ENCODE measurements at places on chromosomes 3 and 15.

GRCh38 chr3:188972310-188972709 lies 199.5 kb upstream of the TPRG1 start:
- no peak for DNase-seq

DNA sequence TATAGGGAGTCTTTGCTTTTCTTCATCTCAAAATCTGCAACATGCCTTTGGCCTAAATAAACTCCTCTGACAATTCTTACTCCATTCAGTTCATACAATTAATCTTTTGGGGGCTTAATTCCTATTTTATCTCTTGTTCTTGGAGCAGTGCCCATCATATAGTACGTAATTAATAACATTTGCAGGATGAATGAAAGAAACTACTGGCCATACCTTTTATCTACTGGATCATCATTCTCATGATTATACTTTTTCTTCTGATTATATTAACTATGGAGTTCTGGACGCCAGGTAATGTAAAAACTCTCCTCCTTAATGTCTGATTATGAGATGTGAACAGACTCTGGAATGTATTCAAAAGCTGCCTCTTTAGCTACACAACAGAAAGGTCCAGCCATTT lies 46.5 kb upstream of the SCN5A start:
- no peak for DNase-seq

DNA sequence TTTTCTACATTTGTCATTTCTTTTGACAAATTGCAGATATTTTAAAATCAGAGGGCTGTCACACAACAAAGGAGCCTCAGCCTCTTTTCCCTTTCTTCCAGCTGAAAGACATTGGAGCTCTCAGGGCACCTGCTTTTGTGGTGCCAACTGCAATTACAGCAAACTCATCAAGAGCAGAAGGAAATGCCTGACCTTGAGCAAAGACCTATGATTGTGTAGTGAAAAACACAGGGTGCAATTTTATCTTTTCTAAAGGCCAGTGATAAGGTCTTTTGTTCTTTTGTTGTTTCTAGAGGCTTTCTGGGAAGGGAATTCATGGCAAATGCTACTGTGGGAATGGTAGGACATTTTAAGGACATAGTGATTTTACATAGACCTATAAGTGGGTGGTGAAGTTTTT lies 214.3 kb downstream of the OXSM start:
- no peak for DNase-seq

GRCh38 chr15:48440084-48440483 lies 108.9 kb downstream of the DUT start:
- no peak for DNase-seq

DNA sequence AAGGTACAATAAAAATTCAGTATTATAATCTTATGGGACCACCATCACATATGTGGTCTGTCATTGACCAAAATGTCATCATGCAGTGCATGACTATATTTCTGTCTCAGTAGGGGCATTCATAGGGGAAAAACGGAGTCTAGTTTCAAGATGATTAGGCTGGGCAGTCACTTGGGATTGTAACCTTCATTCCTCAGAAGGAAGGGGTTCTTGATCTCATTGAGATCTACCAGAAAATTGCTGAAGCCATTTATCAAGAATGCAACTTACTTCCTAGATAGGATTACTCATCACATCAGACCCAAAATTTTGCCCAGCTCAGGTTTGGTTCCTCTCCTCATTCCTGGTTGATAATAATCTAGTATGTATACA lies 37.3 kb downstream of the BTD start:
- DNase-seq: no peak

DNA sequence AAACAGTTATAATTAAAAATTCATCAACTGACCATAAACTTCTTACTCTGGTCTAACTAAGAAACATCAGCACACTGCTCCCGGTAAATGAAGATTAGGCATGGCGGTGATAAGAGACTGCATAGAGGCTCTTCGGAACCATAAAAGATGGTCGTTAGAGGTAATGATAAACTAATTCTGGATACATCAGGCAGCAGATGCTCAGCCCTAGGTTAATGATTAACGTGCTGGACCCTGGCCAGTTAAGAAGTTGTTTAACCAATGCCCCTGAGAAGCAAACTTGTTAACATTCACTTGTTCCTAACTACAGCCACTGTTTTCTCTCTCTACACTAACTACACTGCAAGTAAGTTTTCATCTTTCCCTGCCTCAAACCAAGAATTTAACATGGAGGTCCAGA lies 111.5 kb downstream of the PDZRN3 start:
- DNase-seq: no peak

DNA sequence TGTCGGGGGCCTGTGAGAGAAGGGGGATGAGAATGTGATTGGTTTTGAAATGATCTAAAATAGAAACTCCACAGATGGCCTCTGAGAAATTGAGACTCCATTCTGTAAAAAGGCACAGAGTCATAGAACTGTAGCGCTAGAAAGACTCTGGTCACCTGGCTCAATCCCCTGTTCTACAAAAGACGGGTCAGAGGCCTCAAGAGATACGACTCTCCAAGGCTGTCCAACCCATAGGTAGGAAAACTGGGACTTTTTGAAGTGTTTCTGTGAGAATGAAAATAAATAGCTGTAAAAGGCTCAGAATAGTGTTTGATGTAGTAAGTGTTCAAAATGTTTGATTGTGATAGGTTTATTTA lies 11.7 kb upstream of the TMC3 start:
- DNase-seq: no peak

DNA sequence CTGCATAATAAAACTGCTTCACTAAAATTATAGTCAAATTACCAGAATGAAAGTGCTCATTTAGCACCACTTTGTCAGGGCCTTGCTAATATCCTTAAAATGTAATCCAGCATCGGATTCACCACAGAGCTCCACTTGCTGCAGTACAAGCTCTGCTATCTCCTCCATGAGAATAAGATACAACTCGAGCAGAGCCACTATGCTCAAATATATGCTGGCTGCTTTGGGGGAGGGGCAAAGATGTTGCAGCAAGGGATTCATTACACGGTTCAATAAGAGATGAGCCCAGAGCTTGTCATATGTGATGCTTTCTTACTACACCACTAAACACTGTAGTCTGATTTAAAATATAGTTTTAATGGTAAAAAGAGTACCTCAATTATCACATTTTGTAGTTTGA lies 72.2 kb downstream of the DLG1 start:
- DNase-seq: no peak

DNA sequence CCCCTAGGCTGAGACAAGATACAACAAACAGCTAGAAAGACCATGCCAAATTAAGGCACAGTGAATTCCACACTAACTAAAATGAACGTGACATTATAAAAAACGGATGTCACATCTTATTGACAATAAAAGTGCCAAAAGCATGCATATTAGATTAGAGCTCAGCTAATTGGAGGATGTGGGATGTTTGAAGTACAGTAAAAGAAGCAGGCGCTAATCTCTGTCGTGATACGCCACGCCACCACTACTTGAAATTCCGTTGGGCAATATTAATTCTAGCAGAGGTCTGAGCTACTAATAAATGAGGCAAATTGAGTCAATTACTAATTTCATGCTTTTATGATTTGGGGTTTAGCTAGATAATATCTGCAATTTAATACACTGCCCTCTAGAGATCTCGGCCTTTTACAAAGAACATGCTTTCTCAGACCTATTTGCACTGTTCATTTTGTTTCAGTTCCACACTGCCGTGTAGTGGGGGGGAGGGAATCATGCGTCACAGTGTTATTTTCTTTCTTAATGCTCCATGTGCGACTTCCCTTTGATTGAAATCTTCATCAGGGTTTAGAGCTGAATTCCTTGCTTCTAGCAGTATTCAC lies 52.9 kb upstream of the ROBO2 start:
- no peak for DNase-seq

DNA sequence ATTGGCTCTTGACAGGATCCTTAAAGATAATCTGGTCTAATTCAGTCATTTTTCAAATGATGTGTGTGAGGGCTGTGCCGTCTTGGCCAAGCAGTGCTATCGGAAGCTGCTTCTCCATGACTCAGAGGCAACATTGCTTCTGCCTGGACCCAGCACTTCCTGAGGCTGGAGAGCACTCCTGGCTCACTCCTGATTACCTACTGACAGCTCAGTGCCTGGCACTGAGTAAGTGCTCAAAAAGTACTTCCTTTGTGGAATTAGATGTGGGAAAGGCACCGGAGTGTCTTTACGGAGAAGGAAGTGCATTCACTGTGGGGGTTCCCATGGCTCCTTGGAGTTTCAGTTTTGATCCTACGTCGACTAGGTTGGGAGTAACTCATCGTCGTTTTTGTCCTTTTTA lies 86.9 kb upstream of the UBE3A start:
- peak; percentile 33 for DNase-seq

DNA sequence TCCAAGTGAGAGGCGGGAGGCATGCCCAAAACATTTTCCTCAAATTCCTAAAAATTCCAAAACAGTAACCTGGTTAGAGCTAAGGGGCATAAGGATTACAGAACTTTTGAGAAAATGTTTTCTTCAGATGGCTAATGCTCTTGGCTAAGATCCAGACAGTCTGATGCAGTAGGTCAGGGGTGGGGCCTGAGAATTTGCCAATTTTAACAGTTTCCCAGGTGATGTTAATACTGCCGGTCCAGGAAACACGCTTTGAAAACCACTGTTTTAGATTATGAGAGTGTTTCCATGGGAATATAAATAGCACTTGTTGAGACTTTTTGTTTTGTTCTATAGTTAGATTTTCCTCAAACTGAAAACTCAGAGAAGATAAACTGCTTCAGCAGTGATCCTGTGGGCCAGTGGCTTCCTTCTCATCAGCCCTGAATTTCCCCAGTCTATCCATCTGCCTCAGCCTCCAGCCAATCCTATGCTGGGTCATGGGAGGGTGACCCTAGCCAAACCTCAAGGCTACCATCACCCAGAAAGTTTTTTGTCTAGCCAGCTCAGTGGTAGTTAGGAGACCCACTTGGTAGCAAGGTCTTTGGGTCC lies 71.6 kb upstream of the ACP3 start:
- no peak for DNase-seq

DNA sequence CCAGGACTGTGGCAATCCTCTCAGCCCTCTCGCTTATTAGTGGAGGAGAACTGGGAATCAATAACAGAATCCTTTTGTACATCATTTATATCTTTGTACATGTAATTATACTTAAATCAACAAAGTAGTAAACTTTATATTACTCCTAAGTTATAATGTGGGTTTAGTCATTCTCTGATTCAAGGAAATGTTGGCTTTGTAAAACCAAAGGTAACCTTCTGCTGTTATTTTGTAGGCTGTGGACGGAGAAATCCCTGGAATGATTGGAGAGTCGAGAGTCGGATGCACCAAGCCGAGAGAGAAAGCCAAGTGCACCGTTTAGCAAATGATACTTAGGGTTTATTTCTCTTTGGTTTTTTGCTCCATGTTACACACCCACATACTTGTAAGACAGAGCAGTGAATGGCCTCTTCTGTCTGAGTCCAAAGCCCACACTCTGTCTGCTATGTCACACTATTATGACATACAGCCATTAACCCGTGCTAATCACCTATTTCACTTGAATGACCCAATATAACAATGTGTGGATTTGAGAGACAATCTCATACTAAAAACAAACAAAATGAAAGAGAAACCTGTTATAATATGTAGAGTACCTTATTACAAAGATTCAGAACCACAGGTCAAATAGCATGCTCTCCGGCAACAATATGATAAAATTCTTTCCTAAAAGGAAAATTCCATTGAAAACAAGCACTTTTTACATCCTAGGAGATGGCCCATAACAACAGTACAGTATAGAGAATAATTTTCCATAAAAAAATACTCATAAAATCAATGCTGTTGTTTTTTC lies 72.2 kb downstream of the MECOM start:
- DNase-seq: no peak

- DNase-seq: no peak
These were observed 264.9 kb upstream of the CCDC54 start for GRCh38 chr3:107112356-107112755.

DNA sequence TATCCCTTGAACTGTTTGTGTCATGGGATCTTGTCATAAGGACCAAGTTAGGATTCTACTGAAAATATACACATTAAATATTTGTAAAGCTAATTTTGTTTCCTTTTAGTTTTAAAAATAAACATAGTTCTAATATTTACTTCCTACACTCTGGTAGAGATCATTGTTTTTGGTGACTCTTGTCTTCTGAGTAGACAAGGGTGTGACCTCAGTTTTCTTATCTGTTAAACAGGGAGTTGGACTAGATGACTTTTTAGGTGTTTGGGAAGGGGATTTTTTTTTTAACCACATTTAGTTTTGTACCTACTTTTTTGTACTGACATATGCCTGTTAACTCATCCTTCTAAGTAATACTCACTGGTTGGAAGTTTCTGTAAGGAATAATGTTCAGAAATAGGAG lies 30.8 kb downstream of the PLS1 start:
- DNase-seq: no peak

DNA sequence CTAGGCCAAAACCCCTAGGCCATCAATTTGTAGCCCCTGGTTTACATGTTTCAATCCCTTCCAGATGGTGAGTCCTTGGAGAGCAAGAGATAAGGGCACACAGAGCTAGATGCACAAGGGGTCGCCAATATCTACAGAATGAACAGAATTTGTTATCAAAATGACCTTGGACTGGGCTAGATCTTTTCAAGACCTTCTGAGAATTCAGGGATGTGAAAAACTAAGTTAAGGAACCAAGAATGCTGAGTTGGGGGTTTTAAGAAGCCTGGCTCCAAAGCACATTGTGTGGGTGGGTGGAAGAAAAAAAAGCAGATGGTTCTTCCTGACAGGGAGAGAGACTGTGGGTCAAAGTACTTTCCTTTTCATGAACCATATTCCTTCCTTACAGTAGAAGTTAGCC lies 10.2 kb downstream of the CDCP1 start:
- DNase-seq: no peak

- no peak for DNase-seq
These were observed 65.6 kb downstream of the RHCG start for GRCh38 chr15:89430530-89431341.

GRCh38 chr3:177224414-177224813 lies 27.1 kb upstream of the TBL1XR1 start:
- no peak for DNase-seq

- no peak for DNase-seq
These were observed 279.8 kb downstream of the ZPLD1 start for GRCh38 chr3:102714567-102714966.
